ENCODE measurements at places on chromosomes 7 and 10.

GRCh38 chr10:63703113-63703670 is 182.0 kb downstream of the REEP3 start:
- no peak for DNase-seq

- DNase-seq, result no peak
Measured at GRCh38 chr10:30816820-30817171, 187.2 kb upstream of the LYZL2 start.

DNA sequence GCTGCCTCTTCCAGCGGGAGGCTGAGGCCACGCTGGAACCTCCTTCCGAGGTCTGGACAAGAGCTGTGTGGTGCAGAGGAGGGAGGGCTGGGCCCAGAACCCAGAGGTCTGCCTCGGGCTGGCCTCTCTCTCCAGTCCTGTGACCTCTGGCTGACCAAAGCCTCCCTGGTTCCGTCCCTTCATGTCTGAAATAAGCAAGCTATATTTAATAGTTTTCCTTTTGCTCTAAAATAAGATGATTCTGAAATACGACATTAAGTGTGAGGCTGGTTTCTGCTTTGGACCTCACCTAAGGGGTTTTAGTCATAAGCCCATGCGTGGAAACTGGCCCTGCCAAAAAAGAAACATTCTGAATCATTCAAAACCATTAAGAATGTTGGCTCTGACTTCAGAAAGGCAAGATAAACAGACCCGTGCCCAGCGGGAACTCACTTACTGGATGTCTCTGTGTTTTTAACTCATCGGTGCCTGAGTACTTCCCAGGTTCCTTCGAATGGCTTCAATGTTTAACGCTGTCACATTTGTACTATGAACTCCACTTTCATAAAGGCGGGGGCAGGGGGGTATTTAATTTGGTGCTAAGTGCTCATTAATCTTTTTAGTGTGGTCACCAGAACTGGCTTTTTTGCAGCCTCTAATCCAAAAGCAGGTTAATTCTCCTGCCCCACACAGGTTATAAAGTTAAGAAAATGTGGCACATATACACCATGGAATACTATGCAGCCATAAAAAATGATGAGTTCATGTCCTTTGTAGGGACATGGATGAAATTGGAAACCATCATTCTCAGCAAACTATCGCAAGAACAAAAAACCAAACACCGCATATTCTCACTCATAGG is 157.5 kb upstream of the KLF14 start:
- no peak for DNase-seq

- no peak for DNase-seq
Measured at GRCh38 chr10:97254694-97255093, 37.7 kb downstream of the ARHGAP19 start.

DNA sequence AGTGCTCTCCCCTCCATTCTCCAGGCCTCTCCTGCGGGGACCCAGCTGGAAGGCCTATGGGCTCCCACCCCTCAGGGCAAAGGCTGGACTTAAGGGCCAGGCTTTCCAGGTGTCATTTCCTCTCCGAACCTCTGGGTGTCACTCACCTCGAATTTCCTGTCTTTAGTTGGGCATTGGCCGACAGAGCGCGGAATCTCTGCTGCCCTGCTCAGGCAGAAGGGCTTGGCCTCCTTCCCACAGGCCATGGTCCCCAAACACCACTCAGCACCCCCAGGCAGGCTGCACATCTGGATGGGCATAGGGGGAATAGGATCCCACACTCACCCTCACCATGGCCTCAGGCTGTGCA is 212.9 kb downstream of the CCSER2 start:
- no peak for DNase-seq

- no peak for DNase-seq
Measured at GRCh38 chr7:139575338-139575680, 51.8 kb downstream of the CLEC2L start.

DNA sequence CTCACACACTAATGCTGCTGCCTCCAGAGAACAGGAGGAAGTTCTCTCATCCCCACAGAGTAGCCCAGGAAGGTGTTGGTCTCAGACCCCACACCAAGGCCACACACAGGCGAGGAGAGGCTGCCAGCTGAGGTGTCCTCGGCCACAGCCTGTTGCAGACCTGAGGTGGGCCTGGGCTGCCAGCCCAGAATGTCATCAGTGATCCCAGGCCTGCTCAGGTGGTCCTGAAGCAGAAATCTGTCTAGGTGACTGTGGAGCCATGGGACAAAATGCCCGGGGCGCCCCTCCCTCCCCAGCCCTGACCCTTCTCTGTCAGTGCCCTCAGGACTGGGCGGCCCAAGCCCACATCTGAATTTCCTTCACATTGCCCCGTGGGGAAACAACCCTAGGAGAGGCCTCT is 43.5 kb upstream of the LRRC4 start:
- DNase-seq, result no peak

GRCh38 chr7:57425969-57426628 is 23.9 kb upstream of the ZNF716 start:
- no peak for DNase-seq

GRCh38 chr10:109912335-109913281 is 10.7 kb downstream of the XPNPEP1 start:
- DNase-seq, result no peak

DNA sequence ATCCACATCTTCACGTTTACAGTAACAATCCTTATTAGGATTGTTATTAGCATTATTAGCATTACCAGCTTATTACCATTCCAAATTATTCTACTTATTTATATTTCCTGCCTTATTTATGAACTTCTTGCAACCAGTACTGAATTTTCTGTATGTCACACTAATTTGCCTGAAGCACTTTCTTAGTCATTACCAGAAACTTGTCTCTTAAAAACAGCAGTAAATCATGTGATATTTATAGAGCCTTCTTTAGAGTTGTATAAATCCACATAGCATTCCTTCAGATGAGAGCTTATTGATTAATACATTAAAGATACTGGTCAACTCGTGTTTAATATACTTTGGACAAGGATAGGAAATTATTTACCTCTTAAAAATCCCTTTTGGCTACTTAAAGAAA is 618.6 kb downstream of the SUGCT start:
- DNase-seq, result no peak

DNA sequence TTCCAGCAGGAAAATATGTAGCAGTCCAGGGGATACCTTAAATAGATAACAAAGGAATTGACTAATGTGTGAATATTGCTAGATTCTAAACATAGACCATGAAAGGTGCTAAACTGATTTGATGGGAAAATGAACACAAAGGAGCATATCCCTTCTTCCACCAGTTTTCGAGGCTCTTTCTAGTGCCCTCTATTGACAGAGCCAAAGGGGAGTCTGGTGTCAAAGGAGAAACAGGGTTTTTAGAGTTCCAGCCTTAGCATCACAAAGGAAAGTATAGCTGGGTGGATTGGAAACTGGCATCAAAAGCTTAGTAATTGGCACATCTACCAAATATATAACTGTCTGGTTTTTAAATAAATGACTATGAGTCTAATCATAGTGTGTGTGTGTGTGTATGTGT is 636.8 kb downstream of the ETV1 start:
- no peak for DNase-seq

- no peak for DNase-seq
Measured at GRCh38 chr10:48574817-48575380, 30.0 kb downstream of the ARHGAP22 start.

GRCh38 chr7:124152859-124153692 is 120.2 kb upstream of the TMEM229A start:
- DNase-seq, result no peak

GRCh38 chr10:116105264-116105663 is 167.7 kb downstream of the GFRA1 start:
- DNase-seq, result no peak

DNA sequence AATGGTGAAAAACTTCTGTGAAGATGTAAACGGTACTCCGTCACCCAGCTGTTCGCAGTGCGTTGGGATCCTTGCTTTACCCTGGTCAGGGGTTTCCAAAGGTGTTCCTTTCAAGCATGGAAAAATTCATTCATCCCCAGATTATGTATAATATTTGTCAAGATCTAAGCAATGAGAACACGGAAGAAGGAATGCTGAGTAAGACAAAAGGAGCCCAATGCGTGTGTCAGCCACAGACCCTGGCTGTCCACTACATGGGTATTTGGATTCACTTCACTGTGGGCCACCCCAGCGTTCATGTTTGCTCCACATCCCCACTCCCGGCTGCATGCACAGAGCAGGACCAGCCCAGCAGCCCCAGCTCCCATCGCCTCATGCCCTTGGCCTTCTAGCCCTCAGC is 241.3 kb upstream of the CELF2 start:
- DNase-seq, result no peak

DNA sequence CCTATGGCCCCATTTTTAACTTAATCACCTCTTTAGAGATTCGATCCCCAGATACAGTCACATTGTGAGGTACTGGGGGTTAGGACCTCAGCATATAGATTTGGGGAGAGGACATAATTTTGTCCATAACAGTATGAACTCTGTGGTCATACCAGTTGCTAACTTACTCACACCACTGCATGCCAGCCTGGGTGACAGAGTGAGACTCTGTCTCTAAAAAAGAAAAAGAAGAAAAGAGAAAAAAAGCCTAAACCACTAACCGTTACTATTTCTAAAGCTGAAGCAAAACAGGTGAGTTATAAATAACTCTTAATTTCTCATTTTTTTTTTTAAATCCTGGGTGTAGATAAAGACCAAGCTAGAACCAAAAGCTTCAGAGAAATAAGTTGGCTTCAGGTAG is 155.1 kb upstream of the AUTS2 start:
- no peak for DNase-seq

GRCh38 chr7:118372530-118372929 is 148.0 kb downstream of the ANKRD7 start:
- DNase-seq, result no peak

GRCh38 chr7:150566123-150566522 is 1.1 kb upstream of the GIMAP4 start:
- no peak for DNase-seq

DNA sequence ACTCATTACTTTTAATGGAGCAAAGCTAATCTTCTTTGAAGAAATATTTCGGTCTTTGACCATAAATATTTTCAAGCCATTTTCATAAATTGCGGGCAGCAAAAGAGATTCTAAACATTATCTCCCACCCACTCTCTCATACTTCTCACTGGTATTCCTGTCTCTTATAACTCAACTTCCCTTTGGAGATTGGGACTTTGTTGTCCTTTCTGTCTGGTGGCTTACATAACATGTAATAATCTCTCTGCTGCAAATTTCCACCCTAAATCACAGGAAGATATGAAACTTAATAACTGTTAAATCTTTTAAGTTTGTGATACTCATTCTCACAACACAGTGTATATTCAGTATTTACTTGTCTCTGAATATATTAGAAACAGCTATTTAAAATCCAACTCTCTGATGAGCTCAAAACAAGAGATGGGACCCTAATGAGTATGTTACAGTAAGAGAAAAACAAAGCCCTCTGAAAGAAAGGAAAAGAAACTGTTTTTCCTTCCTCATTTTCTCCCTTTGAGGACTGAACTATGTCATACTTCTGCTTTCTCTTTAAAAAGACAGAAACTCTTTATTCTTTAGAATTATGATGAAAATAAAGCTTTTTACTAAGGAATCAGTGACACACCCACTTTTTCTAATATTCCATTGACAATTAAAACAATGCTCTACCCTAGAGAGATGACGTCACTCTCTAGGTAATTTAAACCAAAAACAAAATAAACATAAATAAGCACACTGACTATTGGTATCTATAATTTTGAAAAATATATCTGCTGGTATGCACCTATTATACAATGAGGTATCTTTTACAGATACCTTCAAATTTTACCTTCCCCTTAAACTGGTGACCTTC is 14.7 kb downstream of the CALCR start:
- no peak for DNase-seq

DNA sequence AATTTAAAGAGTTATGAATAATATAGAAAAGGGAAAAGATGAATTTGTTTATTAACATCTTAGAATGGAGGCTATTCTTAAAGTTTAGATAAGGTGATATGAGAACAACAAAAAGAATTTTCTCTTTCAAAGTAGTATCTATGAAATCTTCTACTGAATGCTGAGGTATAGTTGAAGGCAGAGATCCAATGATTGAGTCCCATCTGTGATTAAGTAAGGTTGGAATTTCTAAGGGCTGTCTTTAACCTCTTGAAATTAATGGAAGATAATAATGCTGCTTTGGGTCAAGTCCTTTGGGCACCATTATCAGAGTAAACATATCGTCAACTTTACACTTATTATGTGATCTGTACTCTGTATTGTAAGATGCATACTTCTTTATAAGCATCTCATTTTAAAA is 307.9 kb downstream of the PRKG1 start:
- no peak for DNase-seq

GRCh38 chr10:90579602-90580242 is 278.1 kb downstream of the HTR7 start:
- no peak for DNase-seq

DNA sequence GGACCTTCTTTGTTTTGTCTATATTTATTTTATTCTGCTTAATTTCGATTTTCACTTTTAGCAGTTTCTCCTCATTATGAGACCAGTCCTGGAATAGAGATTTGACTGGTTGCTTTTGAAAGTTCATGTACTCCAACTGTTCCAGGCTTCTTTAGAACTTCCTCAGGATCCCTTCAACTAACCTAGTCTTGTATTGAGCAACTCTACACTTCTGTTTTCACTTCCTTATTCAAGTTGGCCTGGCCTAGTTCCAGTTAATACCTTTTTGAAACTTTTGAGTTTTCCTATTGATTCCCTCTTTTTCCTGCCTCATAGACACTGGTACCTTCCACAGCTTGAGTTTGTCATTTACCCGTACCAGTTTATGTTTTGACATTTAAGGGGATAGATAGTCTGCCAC is 421.7 kb downstream of the ATRNL1 start:
- no peak for DNase-seq

- no peak for DNase-seq
Measured at GRCh38 chr7:94367949-94368348, 26.7 kb upstream of the COL1A2 start.

GRCh38 chr10:120586471-120586872 is 129.4 kb downstream of the PLPP4 start:
- DNase-seq, result no peak

DNA sequence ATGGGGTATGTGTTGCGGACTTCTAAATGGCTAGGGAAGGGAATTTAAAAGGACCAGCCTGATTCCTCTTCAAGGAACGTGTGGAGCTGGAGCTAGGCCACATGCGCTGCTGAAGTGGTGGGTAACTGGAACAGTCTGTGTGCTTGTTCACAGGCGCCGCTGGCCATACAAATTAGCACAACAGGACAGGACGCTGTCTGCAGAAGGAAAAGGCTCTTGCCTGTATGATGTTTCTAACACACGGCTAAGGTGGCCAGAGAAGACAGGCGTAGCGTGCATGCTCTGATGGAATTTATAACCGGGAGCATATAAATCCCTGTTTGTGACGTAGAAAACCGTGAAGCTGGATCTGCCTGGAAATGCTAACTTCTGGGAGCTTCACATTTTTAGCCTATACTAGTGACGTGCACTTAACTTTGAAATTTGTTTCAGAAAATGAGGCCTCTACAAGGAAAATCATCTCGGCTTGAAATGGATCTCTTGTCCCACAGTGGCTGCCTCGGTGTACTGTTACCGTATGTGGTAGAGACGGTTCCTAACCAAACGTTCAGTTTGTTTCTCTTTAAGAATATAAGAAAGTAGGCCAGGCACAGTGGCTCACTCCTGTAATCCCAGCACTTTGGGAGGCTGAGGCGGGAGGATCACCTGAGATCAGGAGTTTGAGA is 569.4 kb downstream of the PTPRN2 start:
- no peak for DNase-seq

GRCh38 chr7:98185101-98185500 is 26.1 kb upstream of the BHLHA15 start:
- DNase-seq, result no peak

All from effector CD8-positive, alpha-beta T cell (primary cell).